ENCODE measurements at places on chromosomes 5 and 9.

DNA sequence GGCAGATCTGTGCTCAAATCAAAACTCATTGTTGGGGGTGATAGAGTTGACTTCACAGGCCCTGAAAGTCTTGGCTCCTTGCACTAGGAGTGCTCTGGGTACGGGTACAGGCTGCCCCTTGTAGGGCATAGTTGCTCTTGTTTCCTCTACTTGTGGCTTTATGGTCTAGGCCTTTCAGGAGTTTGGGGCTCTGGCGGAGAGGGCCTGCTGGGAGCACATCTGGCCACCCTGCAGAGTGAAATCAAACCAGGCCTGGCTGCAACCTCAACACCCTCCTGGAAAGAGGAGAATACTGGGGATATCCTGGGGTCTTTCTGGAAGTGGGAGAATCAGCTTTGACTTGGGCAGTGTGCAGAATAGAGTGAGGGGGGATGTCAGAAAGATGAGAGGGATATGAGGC, 1.5 kb downstream of the TGFBI start:
- DNase-seq: no peak

- no peak for DNase-seq
These were observed 58.4 kb upstream of the SHC3 start for GRCh38 chr9:89236955-89237573.

DNA sequence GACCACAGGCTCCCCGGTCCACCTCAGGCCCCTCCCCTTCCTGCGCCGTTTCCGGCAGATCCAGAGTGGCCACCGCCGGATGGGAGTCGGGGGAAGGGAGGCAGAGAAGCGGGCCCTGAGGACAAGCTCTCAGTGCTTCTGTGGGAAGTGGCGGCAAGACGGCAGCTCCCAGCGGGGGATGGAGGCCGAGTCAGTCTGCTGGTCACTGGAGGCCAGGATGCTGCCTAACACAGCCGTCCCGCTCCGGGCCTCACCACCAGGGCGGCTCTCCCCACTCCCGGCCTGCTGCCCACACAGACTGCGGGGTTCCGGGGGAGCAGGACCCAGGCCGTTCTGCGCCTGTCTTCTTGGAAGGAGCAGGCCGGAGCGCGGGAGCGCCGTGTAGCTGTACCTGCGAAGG, 31.4 kb downstream of the FXN start:
- DNase-seq: no peak

DNA sequence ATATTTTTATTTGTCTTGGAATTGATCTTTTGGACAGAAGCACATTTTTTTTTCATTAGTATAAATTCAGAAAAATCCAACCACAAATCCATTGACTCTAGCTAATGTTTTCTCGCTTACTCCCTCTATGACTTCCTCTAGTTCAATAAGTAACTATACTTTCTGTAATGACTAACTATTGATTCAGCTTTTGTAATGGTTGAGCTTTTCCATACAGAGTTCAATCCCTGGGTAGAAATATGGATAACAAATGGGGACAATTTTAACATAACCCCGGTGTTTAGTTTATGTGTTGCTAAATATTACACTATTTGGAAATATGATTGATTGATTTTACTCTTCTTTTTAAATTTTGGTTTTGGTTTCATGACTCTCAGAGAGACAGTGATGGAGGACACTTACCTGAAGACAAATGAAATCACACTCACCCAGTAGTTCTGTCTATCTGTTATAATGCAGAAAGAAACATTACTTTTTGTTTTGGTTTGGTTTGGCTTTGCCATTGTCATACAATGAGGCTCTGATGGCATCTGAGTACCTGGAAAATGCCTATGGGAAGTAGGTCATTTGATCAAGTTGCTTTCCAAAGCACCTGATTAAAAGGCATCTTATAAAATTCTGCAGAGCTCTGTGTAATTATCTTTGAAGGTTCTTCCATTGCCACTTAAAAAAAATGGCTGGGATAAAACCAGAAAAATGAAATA, 309.7 kb upstream of the MPDZ start:
- no peak for DNase-seq
